Ascending aorta (tissue), 2 donors: ENCODE measurements at places on chromosomes 3 and 15. TPM values are rescaled to one million over a fixed set of nuclear protein-coding genes. Genes with fewer than 3 reads are reported as not detected.

The CA12 gene
- 10.7 TPM for total RNA-seq

DNA sequence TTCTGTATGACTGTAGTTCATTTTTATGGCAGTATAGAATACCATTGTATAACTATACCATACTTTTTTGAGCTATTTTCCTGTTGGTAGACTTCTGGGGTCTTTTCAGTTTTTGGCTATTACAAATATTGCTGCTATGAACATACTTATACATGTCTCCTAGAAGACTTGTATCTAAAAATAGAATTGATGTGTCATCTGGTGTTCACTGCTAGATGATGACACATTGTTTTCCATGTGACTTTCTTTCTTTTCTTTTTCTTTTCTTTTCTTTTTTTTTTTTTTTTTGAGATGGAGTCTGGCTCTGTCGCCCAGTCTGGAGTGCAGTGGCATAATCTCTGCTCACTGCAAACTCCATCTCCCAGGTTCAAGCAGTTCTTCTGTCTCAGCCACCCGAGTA is 69.8 kb downstream of the SH3GL3 start:
- DNase-seq = no peak

GRCh38 chr3:191649626-191650025 is 188.7 kb downstream of the PYDC2 start:
- no peak for DNase-seq

GRCh38 chr3:164687211-164687610 is 391.1 kb downstream of the SI start:
- no peak for DNase-seq

- no peak for DNase-seq
Measured at GRCh38 chr3:18951333-18951732, 197.0 kb upstream of the KCNH8 start.

GRCh38 chr15:67853454-67853853 is 13.6 kb upstream of the RNU6-1 start:
- no peak for DNase-seq
